ENCODE measurements at places on chromosomes 4 and X.

DNA sequence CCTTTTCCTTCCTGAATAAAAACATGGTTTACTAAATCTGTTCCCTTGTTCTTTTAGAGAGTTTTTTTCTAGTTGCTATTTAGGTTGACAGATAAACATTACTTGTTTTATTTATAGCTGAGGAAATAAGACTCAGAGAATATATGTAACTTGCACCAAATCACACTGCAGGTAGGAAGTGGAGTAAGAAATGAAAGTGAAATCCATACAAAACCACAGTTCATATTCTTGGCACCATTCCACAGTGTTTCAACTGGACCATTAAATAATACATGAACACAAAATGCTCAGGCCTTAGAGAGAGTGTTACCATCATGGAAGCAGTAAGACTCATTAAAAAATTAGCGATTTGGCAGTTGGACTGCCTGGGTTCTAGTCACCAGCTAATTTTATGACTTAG lies 326.9 kb upstream of the SLIT2 start:
- no peak for DNase-seq

DNA sequence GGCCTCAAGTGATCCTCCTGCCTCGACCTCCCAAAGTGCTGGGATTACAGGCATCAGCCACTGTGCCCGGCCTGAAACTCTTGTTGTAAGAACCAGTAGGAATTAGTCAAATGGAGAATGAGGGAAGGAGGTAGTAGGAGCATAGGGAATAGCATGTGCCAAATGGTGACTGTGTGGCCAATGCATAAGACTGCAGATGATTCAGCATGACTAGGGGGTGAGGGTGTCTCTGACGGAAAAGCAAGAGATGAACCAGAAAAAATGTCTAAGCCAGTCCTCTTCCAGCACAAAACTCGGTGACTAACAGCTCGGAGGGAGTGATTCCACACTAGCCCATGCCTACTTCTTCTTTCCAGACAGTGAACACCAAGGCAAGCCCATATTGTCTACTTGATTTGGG lies 58.2 kb upstream of the DUSP21 start:
- no peak for DNase-seq

DNA sequence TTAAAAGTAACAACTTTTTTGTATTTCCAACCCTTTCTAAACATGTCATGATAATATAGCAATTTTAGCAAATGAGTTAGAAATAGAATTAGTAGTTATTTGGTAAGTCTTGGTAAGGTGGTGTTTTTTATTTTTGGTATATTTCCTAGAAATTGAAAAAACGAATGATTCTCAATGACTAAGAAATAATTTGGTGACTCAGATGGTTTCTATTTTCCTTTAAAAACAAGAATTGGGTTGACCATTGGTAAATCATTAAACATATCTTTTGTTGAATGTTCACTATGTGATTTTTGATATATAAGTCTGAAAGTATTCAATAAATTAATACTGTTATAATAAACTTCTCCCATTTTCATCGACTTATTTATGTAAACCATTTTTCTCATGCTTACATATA lies 206.2 kb upstream of the BANK1 start:
- DNase-seq: no peak

GRCh38 chr4:182922501-182923284 lies 5.5 kb upstream of the DCTD start:
- DNase-seq: no peak

- DNase-seq: no peak
Measured at GRCh38 chr4:165680821-165681220, 192.2 kb upstream of the TLL1 start.

GRCh38 chr4:26424153-26424552 lies 66.1 kb downstream of the CCKAR start:
- DNase-seq: no peak

- no peak for DNase-seq
Measured at GRCh38 chrX:47232197-47232802, 509 bp upstream of the USP11 start.
